ENCODE measurements at places on chromosomes 11 and 22. TPM values are rescaled to one million over a fixed set of nuclear protein-coding genes. Genes with fewer than 3 reads are reported as not detected.
A peak's percentile ranks its signal among the peaks of the same experiment; 100 is the strongest.

FAR1 gene
- 35.4 TPM for total RNA-seq

MMP1 gene
- not detected for total RNA-seq

CKAP5 gene
- total RNA-seq, result 32.5 TPM

BIRC3 gene
- total RNA-seq, result 9.9 TPM

MPEG1 gene
- total RNA-seq, result 51.1 TPM

FAM227A gene
- 0.63 TPM for total RNA-seq

P2RY2 gene
- total RNA-seq, result 0.56 TPM

IL18 gene
- 34.0 TPM for total RNA-seq

FADS2 gene
- 7.8 TPM for total RNA-seq

GRCh38 chr11:77656362-77656761 lies 18.8 kb upstream of the CLNS1A start:
- DNase-seq, result no peak

GRCh38 chr11:74683279-74683871 lies 47.9 kb downstream of the CHRDL2 start:
- no peak for DNase-seq

DNA sequence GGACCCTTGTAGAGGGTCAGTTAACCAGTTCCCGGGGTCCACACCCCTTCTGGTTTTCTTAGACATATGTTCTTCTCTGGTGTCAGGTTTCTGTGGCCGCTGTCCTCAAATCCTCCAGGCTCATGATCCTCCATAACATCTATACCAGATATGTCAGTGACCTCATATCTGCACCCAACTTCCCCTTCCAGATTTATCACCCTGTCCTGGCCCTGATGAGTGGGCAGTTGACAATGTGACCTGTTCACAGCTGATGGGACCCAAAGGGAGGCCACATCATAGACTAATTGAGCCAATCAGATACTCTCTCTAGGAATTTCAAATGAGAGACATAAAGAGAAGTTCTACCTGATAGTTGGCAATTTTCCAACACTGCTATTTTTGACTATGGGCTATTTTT lies 5.1 kb downstream of the DKK3 start:
- DNase-seq, result no peak

DNA sequence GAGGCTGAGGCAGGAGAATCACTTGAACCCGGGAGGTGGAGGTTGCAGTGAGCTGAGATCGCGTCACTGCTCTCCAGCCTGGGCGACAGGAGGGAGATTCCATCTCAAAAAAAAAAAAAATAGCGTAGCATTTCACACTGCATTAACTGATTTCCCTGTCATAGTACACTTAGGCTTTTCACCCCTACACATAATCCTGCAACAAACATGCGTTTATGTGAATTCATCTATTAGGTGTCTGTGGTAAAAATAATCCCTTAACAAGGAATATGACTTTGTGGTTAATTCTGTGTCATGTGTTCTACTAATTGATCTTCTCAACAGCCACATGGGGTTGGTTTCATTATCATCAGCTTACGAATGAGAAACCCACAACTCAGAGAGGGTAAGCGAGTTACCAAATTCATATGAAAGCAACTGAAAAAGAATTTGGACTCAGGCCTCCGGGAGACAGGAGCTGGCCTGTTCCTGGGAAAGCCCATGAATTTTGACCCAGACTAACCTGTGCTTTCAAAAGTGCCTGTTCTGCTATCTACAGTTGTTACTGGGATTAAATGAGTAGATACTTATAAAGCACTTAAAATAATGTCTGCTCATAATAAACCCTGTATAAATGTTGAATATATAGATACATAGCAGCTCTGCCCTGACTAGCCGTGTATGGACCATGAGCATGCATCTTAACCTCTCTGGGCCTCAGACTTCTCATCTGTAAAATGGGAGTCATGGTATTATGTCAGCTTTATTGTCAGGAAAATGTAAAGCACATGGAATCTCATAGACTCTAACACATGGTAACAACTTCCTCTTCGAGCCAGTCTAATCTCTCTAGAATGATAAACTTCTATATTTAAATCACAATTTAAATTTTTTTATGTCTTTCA lies 36.6 kb downstream of the KCNJ1 start:
- DNase-seq, result no peak

- DNase-seq, result peak; percentile 48
These were observed 669 bp downstream of the MICAL3 start for GRCh38 chr22:18023509-18024275.

DNA sequence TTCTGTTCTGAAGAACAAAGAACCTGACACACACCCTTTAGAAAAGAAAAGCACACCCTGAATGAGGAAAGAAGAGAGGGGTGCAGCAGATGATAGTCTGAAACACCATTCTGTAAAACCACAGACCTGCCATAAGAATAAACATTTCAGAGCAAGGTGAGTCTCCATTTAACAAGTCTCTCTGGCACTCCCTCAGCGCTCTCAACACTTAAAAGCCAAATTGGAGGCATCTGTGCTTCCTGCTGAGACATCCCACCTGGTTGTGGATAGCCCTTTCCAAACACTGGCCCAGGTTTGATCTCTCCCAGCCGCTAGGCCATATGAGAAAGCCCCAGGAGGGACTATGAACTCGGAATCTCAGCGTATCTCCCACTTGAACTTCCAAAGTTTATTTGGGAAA lies 36.3 kb downstream of the ETS1 start:
- DNase-seq, result no peak

- DNase-seq, result peak; percentile 8
These were observed 65.2 kb downstream of the CD82 start for GRCh38 chr11:44630511-44631210.

DNA sequence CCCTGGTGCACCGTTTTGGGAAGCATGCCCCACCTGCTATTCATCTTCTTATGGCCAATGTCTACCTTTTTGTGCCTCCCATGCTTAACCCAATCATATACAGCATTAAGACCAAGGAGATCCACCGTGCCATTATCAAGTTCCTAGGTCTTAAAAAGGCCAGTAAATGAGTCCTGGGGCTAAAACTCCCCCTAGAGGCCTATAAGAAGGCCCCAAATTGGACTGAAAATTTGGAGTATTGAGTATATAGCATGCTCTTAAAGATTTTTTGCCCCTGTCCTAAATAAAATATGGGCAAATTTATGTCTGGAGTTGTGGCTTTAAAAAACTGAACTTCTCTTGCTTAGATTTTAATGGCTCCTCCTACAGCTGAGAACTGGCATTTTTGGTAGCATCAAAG lies 6.6 kb downstream of the OR51M1 start:
- DNase-seq, result no peak

GRCh38 chr22:32083814-32084213 lies 40.8 kb downstream of the SLC5A1 start:
- DNase-seq, result no peak

DNA sequence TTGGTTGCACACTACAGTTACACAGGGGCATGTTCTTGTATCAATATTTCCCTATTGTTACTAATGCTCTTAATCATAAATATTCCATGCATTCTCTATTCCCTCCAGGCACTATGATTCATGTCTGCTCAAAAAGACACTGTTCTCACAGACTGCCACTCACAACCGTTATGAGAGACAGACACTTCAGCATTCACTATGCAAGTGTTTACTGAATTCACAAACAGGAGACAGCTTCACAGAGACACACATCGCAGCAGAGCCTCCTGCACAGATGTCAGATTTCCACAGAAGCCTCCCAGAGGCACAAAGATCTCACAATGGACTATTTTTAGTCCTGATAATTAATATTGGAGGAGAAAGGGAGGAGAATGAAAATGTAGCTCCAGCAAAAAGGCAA lies 930.4 kb downstream of the OPCML start:
- no peak for DNase-seq

DNA sequence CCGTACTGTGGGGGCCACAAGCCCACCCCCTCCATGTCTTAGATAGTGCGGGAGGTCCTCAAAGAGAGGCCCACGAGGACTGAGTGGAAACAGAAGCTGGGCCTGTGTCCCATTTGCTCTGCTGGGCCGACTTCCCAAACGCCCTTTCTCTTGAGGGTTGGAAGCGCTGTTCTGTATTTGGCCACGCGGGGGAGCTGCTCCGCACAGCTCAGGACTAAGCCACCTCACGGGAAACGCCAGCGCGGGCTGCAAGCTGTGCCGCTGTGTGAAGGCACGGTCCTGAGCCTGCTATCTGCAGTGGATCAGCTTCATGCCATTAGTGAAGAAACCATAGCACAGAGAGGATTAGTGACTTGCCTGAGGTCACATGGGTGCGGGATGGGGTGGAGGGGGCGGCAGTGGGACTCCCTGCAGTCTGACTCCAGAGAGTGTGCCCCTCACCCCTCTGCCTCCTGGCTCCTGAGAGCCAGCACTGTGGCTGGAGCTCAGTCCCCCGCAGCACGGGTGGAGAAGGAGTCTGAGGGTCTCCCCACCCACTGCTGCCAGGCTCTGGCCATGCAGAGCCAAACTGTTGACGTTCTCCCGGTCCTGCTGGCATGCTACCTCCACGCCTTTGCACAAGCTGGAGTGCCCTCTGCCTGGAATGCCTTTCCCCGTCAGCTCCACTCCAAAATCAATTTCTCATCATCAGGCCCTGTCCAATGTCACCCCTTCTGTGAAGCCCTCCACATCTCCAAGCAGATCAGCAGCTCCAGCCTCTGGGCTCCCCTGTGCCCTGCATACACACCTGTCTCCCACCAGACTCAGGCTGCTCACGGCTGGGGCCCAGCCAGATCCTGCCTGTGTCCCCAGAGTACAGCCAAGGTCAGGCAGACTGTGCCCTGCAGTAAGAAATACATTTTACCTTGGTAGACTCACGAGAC lies 51.5 kb upstream of the LRRC32 start:
- DNase-seq, result peak; percentile 87

DNA sequence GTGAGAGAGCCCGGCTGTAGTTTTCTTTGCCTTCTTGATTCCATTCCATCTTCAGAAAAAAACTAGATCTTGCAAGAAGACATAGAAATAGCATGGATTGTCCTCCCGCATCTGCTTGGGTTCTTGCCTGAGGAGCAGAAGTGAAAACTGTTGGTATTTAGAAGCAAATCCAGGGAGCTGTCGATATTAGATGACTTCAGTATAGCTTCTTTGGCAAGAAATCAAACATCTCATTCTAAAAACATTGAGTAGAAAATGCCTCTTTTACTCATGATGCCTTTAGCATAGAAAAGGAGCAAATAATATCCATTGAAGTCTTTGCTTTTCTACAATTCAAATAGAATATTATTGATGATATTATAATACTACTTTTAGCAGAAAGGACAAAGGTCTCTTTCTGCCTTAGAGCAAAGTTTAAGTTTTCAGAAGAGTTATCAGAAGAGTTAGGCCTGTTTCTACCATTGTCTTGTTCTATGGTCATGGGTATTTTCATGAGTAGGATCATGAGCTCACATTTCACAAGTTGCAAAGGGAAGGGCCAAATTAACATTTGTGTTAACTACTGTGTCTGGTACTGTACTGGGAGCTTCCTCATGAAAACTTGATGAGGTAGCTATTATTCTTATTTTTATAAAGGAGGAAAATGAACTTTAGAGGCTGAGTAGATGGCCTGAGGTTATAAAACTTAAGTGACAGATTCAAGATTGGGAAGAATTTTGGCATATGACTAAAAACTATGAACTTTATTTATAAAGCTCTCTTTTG lies 49.7 kb downstream of the EXT2 start:
- no peak for DNase-seq

GRCh38 chr11:92870196-92870832 lies 99.1 kb upstream of the MTNR1B start:
- no peak for DNase-seq

DNA sequence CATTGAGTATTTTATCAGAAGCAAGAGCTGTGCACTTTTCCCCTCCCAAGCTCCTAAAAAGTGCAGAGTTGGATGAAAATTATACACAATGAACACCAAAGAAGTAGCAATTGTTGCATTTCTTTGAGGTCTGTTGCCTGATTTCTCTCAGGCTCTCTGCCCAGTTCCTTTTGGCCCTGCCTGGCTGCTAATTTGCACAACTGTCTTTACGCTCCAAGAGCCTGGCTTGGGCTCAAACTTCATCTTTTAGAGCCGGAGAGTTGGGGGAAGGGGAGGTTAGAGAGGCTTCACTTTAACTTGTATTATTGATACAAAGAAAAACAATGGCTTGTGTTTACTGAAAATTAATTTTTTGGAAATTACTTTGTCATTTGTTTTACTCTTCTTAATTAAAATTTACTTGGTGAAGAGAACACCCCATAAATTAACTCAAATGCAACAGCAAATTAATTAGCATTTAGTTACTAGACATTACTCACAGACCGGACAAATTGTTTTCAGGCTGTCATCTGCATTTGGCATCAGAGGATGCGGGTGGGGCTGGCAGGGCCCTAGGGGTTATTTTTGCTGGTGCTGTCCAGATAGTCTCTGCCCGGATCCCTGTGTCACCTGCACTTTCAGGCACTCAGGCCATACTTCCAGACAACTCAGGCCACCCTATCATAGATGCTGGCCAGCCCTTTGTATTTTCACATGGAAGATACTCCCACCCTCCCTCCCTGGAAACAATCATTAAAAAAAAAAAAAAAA lies 407.3 kb downstream of the NXPE2 start:
- DNase-seq, result no peak

GRCh38 chr22:50268655-50269113 lies 1.5 kb downstream of the MAPK11 start:
- no peak for DNase-seq

GRCh38 chr11:94769880-94770279 lies 1.7 kb downstream of the AMOTL1 start:
- no peak for DNase-seq

- DNase-seq, result no peak
These were observed 6.6 kb upstream of the FUT4 start for GRCh38 chr11:94537031-94537600.

- DNase-seq, result no peak
These were observed 18.8 kb upstream of the ACCSL start for GRCh38 chr11:44028816-44029506.

- no peak for DNase-seq
These were observed 150.3 kb upstream of the NCAM1 start for GRCh38 chr11:112810951-112811350.

DNA sequence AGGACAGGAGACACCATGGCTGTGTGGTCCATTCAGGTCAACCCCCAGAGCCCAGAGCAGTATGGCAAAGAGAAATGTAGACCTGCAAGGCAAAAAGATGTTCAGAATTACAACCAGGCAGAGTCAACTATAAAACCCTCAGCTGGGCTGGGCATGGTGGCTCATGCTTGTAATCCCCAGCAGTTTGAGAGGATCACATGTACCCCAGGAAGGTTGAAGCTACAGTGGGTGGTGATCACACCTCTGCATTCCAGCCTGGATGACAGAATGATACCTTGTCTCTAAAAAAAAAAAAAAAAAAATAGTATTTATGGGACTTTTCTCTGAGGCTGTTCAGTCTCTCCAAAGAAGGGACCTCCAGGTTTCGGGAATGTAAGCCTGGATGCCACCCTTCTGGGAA lies 18.4 kb upstream of the LDHA start:
- no peak for DNase-seq

DNA sequence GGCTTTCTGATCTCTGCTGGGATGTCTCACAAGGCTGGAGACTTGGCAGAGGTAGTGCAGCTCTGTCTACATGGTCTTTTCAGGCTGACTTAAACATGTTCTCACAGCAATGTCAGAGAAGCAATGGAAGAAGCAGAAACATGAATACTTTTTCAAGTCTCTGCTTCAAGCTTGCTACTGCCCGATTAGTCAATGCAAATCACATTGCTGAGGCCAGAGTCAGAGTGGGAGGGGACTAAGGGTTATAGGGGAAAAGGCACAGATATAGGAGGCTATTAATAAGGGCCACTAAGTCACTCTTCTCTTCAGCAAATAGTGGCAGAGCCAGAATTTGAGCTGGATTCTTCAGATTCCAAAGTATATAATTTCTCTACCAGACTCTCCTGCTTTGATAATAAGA lies 390.5 kb downstream of the TMEM135 start:
- no peak for DNase-seq

All from omental fat pad (tissue), 4 donors.